Endothelial cell of umbilical vein (primary cell): ENCODE measurements at places on chromosomes 1 and 21.

DNA sequence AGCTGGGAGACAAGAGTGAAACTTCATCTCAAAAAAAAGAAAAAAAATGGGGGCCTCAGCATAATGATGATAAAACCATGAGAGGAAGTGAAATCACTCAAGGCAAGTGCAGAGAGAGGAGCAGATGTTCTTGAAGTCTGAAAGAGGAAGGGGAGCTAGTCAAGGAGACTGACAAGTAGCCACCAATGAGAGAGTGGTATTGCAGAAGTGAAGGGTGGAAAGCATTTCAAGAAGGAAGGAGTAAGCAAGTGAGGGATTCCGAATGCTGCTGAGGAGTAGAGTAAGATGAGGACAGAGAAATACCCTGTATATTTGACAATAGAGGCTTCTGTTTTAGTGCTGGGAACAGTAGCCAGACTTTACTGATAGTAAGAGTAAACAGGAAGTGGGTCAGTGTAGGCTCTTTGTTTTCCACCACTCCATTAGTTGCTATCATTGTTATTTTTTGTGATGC, 2.9 kb downstream of the TATDN3 start:
- DNase-seq = peak; percentile 28

DNA sequence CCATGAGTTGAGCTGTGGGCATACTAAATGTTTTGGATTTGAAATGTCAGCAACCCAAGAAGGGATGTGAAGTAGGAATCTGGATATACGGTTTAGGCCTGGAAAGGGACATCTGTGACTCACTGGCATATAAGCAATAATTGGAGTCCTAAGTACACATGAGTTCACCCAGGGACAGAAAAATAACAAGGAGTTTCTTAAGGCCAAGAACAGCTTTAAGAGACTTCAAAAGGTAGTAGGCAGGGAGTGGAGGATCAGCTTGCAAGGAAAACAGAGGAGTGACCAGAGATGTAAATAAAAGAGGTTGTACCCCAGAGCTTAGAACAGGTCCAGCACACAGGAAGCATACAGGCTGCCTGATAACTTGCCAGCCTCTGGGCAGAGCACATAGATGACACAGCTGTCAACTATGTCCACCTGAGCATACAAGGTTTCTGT, 28.1 kb downstream of the TMEM50B start:
- no peak for DNase-seq

- DNase-seq = no peak
Observed at GRCh38 chr1:184838504-184838951, 83.9 kb upstream of the EDEM3 start.

DNA sequence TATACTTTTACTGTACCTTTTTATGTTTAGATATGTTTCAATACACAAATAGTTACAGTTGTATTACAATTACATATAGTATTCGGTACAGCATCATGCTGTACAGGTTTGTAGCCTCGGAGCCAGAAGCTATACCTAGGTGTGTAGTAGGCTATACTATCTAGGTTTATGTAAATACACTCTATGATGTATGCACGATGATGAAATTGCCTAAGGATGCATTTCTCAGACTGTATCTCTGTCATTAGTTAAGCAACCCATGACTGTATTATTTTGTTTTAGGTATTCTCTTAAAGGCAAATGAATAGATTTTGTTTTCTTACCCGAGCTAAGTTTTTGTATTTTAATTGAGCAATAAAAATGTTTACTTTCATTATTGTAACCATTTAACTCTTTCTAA, 56.4 kb downstream of the SPATA17 start:
- DNase-seq = no peak

DNA sequence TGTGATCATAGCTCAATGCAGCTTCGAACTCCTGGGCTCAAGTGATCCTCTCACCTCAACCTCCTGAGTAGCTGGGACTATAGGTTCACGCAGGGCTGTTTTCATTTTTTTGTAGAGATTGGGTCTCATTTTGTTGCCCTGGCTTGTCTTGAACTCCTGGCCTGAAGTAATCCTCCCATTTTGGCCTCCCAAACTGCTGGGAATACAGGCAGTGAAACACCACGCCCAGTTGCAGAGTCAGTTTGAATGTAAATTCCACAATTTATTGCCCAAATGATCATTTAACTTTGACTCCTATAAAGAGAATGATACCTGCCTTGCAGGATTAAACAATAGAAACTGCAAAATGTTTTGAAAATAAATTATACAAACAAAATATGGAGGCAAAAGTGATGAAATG, 10.7 kb downstream of the GOLPH3L start:
- DNase-seq = no peak

- no peak for DNase-seq
Observed at GRCh38 chr21:31372471-31372765, 28.4 kb upstream of the TIAM1 start.
